ENCODE measurements at places on chromosomes 12 and 14.

DNA sequence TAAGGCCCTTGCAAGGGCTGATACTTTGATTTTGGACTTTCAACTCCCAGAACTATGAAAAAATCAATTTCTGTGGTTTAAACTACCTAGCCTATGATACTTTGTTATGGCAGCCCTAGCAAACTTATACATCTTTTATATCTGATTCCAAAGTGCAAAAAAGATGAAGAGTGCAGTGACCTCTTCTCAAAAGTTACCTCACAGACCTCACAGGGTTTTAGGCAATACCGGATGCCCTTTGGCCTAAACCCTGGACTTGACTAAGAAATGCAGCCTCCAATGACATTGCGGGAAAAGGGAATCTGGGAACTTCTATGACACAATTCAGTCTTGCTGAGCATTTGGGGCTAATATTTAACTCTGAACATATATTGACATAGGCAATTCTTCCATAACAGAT, 63.3 kb downstream of the IGF1 start:
- DNase-seq, result no peak

DNA sequence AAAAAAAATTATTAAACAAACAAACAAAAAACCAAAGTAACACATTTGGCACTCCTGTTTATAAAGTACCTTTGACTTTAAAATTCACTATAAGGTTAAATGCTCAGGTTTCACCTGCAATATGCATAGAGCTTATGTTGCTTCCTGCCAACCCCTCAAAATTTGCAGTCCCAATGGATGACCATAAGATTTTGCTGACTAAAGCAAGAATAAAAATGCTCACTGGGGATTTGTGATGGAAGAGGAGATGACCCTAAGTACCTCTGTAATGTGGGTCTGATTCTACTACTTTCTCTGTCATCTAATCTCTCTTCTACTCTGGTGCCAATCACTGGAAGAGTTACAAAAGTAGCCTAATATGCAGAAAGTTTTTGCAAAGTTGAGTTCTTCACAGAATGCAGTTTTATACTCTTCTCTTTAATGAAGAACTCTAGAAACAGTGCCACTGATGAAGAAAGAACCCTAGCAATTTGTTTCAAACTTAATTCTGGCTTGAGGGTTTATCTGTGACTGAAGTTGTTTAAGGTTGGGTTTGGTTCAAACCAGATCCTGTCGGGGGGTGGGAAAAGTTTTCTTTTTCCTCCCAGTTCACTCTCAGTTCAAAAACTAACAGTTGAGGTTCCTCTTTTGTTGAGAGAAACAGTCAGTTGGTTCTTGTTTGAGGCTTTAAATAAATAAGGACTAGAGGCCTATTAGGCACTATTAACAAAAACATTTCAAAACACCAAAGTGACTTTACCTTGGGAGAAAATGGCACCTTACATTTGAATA, 10.9 kb downstream of the WASHC3 start:
- DNase-seq, result no peak

- DNase-seq, result no peak
These were observed 67.5 kb downstream of the NIN start for GRCh38 chr14:50763382-50764007.

DNA sequence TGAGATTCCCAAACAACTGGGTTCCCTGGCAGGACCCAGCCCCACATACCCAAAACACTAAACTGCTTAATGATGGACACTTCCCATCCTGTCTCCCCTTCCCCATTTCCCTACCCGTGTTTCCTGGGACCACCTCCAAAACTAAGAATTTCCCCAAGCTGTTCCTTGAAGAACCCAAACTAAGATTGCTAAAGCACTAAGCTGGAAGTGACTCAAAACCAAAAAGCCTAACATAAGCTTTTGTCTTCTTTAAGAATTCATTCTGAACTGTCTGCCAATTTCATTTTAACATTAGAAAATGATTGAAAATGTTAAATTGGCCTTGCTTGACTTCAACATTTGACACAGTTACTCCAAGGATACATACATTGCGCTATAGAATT, 29.5 kb upstream of the STAB2 start:
- DNase-seq, result no peak

- no peak for DNase-seq
These were observed 7.5 kb upstream of the CCDC177 start for GRCh38 chr14:69582212-69582611.

DNA sequence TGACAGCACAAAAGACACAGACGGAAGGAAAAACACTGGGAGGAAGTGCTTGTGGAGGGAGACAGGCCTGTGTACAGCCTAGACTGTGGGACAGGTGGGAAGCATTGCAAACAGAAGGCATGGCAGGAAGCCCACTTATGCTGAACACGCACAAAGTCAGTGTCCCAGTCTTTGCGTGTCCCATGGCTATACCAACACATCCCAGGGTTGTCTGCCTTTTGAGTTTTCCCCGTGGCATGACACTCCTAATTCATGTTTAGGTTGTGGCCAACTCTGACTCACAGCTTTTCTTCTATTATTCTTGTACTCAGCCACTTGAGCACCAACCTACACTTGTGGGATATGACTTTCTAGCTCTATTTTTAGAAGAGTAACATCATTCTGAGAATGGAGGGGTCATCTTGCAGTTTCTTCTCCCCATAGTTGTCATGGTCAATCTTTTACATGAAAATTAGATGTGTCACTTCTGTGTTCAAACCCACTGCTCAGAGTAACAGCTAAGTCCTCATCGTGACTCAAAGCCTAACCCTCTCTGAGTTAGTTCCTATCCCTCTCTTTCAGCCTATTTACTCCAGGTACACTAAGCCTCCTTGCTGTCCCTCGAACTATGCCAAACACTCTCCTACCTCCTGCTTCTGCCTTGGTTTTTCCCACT, 27.5 kb upstream of the JPH4 start:
- no peak for DNase-seq
